Ovary (tissue), 10 donors: ENCODE measurements at places on chromosomes 3 and 15. TPM values are rescaled to one million over a fixed set of nuclear protein-coding genes. Genes with fewer than 3 reads are reported as not detected.

DNA sequence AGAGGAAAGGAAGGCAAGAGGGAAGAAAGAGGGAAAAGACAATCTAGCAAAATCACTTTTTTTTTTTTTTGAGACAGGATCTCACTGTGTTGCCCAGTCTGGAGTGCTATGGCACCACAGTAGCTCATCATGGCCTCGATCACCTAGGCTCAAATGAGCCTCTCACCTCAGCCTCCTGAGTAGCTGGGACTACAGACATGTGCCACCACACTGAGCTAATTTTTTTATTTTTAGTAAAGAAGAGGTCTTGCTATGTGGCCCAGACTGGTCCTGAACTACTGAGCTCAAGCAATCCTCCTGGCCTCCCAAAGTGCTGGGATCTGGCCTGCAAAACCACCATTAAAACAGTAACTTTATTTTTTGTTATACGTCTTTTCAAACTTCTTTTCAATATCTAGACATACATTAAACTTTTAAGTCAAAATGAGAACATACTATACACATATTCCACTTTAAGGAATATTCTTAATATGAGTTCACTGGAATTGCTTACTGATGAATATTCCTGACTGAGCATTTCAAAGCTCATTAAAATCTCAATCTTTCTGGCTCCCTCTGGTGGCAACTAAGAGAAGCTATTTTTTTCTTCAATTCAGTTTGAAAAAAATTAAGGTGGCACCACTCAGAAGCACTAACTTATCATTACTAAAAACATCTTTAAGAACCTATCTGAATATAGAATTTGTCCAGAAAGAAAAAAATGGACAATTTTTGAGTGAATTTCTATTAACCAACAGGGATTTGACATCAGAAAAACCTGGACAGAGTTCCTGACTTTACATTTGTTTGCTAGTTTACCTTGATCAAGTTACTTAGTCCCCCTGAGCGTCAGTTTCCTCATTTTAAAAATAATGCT, 40.9 kb downstream of the UACA start:
- DNase-seq, result no peak

The SPATA12 gene
- 0.12 TPM for polyA plus RNA-seq

The AHSG gene
- polyA plus RNA-seq, result not detected

- DNase-seq, result peak; percentile 58
These were observed 260.3 kb upstream of the TPM1 start for GRCh38 chr15:62782071-62782841.
